ENCODE measurements at places on chromosomes 4 and X.

DNA sequence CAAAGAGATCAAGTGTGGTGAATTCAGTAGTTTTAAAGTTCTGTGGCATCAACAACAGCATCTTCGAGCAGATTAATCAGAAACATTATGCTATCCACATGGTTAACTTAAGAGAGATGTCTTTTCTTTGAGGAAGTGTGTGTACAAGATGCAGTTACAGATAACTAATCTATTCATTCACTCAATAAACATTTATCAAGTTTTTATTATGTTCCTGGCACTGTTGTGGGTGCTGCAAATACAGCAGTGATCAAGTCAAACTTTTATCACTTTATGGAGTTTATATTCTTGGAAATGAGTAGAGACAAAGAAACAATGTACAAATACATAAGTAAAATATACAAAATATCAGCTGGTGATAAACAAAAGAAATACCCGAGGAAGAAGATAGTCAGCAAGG is 66.4 kb downstream of the ATOH1 start:
- DNase-seq = no peak

GRCh38 chr4:149344436-149344835 is 471.2 kb downstream of the IQCM start:
- no peak for DNase-seq

DNA sequence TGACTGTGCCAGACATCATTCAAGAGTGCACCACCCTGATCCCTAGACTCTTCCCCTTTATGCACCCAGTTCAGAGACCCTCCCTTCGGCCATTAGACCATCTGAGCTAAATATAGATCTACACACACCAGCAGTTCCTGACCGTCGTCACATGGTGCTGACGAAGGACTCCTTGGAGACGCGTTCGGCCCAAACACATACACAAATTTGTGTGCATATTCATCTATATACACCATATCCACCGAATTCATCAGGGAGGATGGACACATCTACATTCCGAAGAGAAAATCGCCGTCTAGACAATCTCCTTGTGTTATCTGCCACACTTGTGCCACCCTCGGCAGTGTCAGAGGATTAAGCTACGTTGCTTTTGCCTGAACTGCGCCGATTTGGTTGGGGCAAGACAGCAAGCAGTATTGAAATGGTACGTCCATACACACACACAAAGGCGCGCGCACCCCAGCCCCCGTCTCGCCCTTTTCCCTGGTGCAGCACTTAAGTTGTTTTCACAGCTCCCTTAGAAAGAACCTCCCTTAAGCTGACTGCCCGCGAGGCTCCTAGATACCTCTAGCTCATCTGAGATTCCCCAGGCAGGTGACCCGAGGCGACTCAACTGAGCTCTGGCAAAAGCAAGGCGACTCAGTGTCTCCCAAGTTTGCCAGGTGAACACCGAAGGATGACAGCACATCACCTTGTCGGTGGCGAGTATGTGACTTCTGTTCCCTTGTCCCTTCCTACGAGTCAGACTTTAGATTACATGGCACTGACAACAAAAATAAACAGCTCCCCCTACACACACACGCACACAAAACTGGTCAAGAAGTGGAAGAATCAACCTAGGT is 1.0 kb downstream of the RASGEF1B start:
- peak; percentile 58 for DNase-seq

- DNase-seq = no peak
Observed at GRCh38 chrX:16687514-16687913, 25.0 kb downstream of the CTPS2 start.

DNA sequence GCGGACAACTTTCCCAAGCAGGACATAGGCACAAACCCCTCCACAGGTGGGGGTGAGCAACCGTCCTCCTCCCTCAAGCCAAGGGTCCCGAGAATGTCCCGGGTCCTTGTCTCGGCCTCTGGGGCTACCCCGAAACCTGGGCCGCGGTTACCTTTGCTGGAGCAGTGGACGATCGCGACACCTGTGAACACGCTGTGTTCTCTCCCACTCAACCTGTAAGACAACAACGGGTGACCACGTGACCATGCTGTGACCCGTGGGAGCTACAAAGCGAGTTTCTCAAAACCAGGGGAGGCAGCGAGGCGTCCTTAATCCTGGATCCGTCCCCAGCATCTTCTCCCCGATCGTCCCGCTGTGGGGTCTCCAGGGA is 17.9 kb downstream of the ASMTL start:
- no peak for DNase-seq

DNA sequence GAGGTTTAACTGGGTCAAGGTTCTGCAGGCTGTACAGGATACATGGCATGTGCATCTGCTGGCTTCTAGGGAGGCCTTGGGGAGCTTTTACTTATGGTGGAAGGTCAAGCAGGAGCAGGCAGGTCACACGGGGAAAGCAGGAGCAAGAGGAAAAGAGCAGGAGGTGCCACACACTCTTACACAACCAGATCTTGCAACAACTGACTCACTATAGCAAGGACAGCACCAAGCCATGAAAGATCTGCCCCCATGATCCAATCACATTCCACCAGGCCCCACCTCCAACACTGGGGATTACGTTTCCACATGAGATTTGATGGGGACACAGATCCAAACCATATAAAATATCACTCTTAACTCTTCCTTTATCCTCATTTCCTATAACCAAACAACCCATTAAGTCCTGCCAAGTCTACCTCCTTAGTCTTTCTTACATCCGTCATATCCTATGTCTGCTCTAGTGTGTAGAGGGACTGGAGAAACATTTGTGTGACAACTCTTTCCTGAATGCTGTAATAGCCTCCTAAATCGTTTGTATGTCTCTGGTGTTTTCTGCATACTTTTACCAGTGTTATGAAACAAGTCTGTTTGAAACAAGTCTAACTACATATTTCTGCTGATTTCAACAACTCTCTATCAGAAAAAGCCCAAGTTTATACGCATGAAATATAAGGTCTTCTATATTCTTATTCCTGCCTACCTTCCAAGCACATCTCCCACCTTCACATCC is 8.3 kb upstream of the RAP2C start:
- no peak for DNase-seq

DNA sequence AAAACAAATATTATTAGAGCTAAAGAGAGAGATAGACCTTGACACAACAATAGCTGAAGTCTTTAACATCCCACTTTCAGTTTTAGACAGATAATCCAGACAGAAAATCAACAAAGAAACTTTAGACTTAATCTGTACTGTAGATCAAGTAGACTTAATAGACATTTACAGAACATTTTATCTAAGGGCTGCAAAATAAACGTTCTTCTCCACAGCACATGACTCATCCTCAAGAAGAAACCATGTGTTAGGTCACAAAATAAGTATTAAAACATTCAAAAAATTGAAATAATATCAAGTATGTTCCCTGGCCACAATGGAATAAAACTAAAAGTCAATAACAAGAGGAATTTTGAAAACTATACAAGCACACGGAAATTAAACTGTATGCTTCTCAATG is 1510.3 kb upstream of the PCDH10 start:
- no peak for DNase-seq

DNA sequence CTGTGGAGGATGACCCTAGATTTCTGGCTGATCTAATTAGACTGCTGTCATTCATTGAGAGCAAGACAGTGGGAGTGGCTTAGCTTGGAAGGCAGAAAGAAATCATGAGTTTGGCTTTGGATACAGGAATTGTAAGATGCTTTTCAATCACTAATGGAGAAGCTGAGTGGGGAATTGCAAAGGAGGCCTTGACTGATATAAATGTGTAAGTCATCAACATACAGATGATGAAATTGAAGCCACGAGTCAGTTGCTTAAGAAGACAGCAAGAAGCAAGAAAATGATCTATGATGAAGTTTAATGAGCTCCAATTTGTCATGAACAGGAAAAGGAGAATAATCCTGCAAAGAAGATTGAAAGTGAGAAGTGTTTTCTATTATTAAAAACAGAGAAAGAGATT is 136.7 kb upstream of the C1QTNF7 start:
- DNase-seq = no peak

DNA sequence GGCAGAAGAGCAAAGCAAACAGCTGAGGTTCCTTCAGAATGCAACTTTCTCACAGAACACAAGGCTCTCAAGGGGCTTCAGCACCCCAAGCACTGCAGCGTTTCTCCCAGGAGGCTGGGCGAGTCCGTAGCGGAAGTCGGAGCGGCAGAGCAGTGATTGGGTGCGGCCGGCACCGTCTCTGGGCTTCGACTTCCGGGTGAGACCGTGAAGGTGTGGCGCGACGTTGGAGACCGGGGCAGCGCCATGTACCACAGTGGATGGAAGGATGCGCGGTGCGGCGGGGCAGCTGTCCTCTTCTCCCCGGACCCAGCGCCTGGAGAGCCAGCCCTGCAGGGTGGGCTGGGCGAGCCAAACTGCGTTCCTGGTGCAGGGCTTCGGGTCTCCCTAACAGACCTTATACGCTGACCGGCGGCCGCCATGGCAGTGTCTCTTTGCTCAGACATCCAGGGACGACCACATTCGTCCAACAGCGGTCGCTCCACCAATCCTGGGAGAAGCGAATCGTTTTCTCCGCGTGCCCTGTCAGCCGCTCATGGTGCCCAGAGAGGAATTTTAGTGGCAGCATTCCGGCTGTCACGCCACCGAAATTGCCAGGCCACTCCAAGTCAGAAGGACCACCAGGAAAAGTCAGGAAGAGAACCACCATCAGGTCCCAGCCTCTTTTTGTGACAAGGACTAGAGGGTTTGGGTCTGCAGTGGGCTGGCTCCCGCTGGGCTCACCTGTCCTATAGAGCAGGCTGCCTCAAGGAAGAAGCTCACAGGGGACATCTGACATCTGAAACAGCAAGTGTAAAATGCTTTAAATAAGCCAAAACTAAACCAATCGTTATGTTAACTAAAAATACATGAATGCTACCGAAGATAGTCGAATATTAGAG is 20.5 kb downstream of the TRIM61 start:
- DNase-seq = peak; percentile 81

DNA sequence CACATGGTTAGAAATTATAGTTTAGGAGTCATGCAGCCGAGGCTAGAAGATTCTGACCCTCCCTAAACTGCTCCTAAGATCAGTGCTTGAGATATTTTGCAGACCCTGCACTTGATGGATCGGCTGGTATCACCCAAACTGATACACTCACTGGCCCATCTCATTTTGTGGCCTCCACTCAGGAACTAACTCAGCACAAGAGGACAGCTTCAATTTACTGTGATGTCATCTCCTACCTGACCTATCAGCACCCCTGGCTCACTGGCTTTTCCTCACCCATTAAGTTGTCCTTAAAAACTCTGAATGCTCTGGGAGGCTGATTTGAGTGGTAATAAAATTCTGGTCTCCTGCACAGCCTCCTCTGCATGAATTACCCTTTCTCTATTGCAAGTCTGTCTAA is 450.9 kb downstream of the PCDH10 start:
- no peak for DNase-seq

DNA sequence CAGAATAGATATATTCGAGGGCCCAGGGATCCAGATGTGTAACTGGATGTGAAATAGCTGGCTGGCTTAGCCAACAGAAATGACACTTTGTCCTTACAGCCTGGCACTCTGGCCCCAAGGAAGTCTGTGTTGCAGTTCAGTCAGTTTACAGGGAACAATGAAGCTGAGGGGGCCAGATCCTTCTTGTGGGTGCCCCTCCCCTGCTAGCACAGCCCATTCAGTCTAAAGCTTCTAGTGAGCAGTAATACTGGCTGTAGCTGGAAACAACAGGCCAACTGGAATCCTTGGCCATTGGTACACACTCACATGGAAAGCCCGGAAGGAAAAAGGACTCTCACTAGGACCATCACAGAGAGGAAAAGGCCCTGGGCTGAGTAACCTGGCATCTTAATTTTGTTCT is 22.7 kb upstream of the CD40LG start:
- DNase-seq = no peak

- no peak for DNase-seq
Observed at GRCh38 chrX:124555036-124555595, 208.8 kb downstream of the SH2D1A start.

- DNase-seq = no peak
Observed at GRCh38 chr4:27429364-27429871, 568.8 kb downstream of the STIM2 start.

DNA sequence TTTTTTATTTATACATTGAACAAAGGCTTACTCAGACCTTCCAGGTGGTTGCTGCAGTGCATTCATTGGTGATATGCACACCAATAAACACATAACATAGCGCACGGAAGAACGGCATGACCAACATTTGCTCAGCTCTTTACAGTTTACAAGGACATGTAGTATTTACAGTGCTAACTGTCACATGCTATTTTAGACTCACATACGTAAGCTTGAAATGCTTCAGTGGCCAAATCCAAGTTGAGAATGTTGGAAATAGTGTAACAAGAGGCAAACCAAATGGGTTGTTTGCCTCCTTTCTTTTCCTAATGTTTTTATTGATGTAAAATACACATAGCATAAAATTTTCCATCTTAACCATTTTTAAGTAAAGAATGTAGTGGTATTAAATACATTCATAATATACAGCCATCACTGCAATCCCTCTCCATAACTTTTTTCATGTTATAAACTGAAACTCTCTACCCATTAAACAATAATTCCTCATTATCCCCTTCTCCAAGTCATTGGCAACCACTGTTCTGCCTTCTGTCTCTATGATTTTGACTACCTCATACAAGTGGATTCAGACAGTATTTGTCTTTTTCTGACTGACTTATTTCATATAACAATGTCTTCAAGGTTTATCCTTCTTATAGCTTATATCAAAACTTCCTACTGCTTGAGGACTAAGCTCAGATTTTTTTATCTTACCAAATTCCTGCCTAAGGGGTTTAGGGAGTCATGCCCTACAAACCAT is 1722.9 kb upstream of the AGA start:
- DNase-seq = no peak

- no peak for DNase-seq
Observed at GRCh38 chr4:90498175-90498574, 371.0 kb downstream of the CCSER1 start.

- no peak for DNase-seq
Observed at GRCh38 chr4:60655356-60655755, 544.8 kb upstream of the ADGRL3 start.

DNA sequence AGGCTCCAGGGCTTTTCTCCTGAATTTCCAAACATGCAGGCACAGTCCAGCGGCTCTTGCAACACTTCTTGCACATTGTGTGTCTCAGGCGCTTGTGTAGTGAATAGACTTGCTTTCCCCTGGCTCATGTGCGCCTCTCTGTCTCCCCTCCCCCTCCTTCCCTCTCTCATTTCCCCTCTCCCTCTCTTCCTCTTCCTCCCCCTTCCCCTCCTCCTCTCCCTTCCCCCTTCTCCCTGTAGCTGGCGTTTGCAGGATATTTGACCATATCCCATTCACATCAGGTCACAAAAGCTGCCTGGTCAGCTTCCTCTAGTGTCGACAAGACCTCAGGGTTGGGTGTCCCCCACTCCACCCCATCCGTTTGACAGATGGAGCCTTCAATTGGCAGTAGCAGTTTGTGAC is 2.4 kb downstream of the CHST7 start:
- no peak for DNase-seq

GRCh38 chr4:73139245-73139644 is 69.7 kb upstream of the COX18 start:
- DNase-seq = no peak

GRCh38 chr4:8853249-8853648 is 18.4 kb downstream of the HMX1 start:
- DNase-seq = no peak

DNA sequence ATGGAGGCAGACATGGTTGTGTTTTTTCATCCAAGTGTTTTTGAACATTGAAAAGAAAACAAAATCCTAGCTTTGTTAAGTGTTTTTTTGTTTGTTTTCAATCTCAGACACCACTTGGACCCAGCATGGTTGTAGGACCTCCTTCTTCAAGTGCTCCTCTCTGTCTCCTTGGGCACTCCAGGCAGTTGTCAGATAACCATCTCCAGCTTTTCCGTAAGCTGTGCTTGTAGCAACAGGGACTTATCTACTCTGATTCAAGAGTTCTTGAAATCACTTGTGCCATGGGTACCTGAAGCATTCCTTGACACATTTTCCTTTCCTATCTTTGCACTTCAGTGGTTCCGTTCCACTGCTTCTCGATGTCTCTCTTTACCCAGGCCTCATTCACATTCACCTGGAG is 334.9 kb upstream of the DDX53 start:
- DNase-seq = no peak
